ENCODE measurements at places on chromosomes 16 and 17.

DNA sequence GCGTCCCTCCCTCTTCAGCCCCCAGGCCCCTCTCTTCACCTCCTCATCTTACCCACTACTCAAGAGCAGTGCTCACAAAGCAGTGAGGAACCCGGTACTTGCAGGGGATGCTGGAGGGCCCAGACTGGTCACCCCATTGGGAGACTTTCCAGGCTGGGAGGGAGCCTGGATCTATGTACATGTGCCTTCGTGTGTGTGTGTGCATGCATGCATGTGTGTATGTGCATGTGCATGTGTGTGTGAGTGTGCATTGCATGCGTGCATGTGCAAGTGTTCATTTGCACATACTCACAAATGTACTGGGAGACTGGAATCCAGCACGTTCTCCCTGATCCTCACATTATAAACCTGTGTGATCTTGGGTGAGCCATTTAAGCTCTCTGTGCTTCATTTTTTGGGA, 696.0 kb upstream of the EEF2KMT start:
- DNase-seq: no peak

- no peak for DNase-seq
Observed at GRCh38 chr17:59848778-59849177, 44.0 kb downstream of the TUBD1 start.

DNA sequence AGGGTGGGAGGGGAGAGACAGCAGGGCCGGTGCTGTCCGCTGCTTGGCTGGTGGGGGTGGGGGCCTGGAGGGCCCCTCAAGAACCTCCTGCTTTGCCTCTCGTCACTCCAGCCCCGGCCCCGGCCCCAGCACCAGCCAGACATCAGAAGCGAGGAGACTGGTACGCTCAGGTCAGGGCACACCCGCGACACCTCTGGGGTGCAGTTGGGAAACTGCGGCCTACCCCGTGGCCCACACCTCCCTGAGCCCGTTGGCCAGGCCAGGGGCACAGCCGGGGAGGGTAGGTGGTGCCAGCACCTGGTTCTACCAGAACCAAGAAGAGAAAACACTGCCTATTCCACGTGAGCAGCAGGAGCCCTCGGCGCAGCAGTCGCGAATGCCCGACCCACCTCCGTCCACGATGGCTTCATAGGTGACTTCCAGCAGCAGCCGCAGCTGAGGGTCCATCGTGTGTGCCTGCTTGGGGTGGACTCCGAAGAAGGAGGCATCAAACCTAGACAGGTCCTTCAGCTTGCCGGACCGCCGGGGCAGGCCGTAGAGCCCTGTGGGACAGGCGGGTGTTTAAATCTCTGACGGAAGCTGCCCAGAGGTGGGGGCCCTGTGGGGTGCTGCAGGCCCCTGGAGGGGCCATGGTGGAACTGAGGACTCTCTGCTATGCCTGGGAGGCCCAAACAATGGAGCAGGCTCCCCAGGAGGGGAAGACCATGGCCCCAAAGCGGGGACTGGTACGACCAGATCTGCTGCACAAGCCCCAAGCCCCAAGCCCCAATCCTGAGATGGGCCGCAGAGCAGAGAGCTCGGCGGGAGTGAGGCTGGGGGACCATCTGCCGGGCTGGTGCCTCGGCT, 2.9 kb downstream of the FASN start:
- DNase-seq: no peak

- DNase-seq: no peak
Observed at GRCh38 chr16:47886631-47887415, 269.0 kb downstream of the ABCC12 start.

DNA sequence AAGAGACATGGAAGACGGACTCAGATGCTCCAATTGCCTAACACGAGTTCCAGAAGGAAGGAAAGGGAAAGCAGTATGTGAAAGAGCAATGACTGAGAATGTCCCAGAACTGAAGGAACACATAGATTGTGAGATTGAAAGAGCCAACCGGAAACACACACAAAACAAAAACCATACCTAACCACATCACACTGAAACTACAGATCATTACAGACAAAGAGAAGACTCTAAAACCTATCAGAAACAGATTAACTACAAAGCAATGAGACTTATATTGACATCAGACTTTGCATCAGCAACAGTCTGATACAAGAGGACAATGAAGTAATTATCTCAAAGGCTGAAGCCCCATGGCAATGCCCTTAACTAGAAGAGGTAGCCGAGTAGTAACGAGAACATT, 45.6 kb upstream of the CLEC18B start:
- no peak for DNase-seq

GRCh38 chr17:7631398-7632380, 1.8 kb downstream of the SHBG start:
- no peak for DNase-seq

GRCh38 chr17:65532101-65532890, 29.2 kb downstream of the AXIN2 start:
- no peak for DNase-seq

GRCh38 chr16:83661656-83662055, 146.1 kb upstream of the HSBP1 start:
- no peak for DNase-seq

GRCh38 chr16:89906140-89907025, 12.3 kb upstream of the MC1R start:
- no peak for DNase-seq

DNA sequence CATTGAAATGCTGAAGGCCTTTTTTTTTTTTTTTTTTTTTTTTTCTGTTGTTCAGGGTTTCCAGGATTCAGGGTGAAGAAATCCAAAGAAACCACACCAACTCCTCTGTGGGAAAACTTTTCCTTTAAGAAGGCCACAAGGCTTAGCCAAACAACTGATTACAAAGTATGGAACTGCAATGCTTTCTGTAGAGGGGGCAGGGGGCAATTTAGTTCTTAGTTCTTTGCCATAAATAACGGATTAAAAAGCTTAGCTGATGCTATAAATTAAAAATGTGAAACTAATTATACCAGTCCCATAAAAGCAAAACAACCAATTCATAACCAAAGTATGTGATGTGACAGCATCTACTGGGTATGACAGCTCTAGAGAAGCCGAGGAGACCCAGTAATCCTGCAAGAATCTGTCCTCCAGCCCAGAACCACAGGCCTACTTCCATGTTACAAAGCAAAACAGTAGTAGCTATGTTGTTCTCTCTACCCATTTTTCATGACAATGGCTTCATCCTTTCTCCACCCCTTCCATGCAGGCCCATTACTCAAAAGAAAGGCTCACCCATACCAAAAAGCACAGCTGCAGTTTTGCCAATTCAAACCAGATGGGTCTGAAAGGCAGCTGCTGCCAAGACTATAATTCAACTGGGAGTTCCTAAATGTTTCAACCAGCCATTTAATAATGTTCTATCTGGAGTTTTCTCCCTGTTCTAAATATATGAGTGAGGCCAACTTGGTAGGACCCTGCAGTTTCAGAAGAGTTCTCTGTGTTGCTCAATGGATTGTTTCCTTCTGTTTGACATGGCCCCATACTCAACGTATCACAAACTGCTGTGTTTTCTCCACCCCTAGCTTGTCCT, 167.1 kb upstream of the ZFHX3 start:
- DNase-seq: no peak

DNA sequence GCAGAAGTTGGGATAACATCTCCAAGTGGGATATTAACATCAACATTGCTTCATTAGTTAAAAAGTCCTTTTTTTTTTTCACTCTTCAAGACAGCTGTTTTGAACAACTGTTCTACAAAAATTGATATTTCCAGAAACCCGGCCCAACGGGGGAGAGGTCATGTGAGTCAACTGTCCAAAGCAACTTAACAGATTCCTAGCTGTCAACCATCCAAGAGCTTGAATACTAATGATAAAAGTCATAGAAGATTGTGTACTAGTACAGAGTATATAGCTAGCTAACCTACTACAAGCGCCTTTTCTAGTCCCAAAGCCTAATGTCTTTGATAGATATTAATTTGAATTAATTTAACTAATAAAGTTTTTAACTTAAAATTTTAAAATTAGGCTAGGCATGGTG, 172.0 kb downstream of the CYB561 start:
- DNase-seq: no peak

- no peak for DNase-seq
Observed at GRCh38 chr16:64225696-64226095, 896.2 kb downstream of the CDH11 start.

GRCh38 chr16:87583453-87584131, 18.7 kb upstream of the JPH3 start:
- no peak for DNase-seq

DNA sequence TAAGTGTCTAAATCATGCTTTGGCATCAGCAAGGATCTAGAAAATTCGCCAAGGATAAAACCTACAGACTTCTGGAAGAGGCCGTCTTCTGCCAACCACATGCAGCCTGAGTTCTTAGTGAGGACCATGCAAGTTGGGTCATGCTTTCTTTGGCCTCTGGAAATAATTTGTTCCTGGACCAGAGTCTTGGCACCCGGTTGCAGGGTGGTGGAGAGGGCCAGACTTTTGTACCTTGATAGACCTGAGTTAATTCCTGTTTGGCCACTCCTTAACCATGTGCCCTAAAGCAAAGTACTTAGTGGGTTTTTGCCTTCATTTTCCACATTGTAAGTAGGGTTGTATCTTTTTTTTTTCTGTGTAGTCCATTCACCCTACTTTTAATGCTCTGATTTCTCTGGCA, 283.4 kb upstream of the IRX5 start:
- DNase-seq: no peak

DNA sequence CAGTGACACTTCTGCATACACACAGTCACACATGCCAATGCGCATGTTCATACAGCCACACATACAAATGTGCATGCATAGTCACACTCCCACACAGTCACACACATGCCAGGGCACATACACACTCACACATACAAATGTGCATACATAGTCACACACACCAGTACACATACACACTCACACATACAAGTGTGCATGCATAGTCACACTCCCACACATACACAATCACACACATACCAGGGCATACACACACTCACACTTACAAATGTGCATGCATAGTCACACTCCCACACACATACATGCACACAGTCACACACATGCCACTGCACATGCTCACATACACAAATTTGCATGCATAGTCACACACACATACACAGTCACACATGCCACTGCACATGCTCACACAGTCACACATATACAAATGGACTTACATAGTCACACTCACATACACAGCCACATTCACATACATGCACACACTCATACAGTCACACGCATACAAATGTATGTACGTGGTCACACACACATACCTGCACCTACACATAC, 84.2 kb downstream of the SOCS1 start:
- no peak for DNase-seq

DNA sequence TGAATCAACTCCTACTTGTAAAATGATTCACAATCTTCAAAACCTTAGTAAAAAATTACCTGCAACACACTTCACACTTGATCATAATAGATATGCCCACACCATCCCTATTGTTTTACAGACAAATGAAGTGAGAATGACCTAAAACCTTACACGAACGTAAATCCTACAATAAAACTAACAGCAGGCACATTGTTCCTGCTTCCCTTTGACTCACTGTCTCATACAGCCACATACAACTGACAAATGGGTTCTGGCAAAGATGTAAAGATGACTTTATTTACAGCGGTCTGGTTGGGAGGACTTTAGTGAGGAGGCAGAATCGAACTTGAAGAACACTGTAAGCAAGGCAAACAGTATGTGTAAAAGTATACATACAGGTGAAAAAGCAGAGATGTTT, 188.7 kb downstream of the MYO1D start:
- DNase-seq: no peak

- DNase-seq: no peak
Observed at GRCh38 chr16:16861546-16861945, 482.6 kb downstream of the NPIPA7 start.

DNA sequence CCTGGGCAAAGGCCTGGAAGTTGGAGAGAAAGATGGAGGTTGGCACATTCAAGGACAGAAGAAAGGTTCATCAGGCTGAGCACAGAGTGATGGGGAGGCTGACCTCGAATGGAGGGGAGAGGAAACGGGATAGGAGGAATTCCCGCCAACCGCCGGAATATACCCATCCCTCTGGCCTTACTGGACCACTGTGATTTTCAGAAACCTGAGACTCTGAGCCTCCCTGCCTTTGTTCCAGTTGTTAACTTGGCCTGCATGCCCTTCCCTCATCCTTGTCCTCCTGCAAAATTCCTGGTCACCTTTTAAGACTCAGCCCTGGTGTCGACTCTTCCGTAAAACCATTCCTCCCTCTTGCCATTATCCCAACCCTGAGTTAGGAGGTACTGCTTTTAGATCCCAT, 107.6 kb downstream of the VAT1L start:
- DNase-seq: no peak

DNA sequence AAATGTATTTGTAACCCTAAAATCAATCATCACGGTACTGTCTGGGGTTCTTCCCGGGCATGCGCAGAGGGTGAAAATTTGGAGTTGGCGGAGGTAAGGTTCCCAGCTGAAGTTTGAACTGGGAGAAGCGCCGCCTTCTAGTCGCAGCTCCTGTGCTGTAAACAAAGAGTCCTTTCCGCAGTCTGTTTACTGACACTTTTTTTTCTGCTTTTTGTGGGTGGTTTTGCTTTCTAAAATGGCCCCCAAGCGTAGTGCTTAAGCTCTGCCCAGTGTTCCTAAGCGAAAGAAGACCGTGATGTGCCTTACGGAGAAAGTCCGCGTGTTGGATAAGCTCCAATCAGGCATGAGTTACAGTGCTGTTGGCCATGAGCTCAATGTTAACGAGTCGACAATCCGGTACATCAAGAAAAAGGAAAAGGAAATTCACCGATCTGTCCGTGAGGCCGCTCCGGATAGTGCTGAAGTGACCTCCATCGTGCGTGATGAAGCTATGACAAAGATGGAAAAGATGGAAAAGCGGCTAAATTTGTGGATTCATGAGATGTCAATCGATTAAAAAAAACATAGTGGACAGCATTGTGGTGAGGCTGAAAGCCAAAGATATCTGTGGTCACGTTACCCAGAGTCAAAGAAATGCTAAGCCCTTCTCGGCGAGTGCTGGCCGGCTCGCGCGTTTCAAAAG, 570 bp upstream of the CFDP1 start:
- no peak for DNase-seq

DNA sequence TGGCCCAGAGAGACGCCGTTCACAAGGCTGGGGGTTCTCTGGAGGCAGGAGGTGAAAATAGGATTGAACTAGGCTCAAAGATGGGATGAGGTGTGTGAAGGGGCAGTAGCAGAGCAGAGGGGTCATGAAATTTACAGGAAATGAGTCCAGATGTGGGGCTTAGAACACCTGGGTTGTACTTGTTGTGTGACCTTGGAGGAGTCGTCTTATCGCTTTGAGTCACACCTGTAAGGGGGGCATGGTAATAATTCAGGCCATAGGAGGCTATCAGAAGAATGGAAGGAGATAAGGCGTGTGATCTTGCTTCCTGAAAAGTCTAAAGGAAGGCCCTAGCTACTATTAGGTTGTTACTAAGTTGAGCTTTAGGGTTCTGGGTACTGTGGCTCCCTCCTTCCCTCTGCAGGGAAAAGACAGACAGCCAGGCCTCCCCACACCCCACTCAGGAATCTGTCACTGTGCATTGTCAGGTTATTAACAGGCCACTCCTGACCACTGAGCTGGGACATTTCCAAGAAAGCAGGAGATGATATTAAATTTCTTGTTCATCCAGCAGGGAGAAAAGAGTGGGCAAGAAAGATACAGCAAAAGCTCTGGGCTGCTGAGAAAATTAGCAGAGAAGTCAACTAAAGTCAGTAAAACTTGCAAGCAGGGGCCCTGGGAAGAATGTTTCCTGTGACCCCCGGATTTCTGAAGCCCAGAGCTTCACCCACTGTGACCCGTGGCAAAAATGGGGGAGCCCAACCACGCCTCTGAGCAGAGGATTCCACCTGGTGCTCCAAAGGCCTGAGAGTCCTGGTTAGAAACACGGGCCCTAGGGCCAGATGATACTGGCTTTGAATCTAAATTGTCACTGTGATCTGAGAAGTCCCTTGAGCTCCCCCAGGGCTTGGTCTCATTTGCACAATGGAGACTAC, 6.0 kb upstream of the CDC42EP4 start:
- no peak for DNase-seq

Measured in activated gamma-delta T cell (primary cell).